ENCODE measurements at places on chromosomes 16 and 17.

- no peak for DNase-seq
These were observed 32.3 kb downstream of the PECAM1 start for GRCh38 chr17:64358261-64358788.

GRCh38 chr17:65774787-65775186, 213.3 kb upstream of the AXIN2 start:
- DNase-seq: no peak

- no peak for DNase-seq
These were observed 75.1 kb downstream of the CYTH1 start for GRCh38 chr17:78707016-78707415.

DNA sequence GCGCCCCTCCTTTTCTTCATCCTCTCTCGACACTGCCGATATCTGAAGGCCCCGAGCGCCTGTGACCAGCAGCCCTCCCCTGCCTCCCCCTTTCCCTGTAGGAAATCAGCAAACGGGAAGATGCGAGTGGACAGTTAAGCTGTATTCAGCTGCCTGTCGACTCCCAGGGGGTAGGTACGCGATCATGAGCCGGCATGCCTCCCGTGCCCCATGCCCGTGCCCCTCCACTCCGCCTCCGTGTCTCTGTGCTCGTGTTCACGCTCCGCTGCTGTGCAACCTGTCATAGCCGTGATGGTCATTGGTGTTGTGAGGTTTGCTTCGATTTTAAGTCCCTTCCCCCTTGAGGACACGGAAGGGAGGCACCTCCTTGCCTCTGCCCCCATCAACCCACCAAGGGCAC, 34.4 kb downstream of the CACNA1G start:
- no peak for DNase-seq

DNA sequence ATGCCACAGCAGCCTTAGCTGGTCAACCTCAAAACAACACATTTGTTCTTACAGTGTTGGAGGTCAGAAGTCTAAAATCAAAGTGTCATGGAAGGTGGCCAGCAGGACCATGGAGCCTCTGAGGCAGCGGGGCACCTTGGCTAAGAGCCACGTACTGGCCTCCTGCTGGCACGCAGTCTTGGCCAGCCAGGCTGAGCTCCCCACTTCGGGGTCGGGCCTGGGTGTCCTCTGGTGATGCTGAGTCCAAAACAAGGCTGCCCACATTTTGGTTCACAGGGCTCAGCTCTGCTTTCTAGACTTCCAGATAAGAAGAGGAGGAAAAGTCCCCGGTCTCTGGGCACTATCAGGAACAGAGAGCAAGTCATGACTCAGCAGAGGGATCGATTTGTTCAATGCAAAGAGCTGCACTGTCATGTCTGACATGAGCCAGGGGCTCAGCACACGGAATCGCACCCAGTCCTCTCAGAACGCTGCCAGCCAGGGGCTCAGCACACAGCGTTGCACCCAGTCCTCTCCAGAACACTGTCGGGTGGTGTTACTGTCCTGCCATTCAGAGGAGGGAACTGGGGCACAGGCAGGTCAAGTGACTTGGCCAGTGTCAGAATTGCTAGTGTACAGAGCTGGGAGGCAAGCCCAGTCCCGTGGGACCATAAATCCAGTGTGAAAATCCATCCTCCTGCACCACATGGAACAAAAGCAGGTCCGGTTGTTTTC, 2.5 kb downstream of the LGALS9 start:
- DNase-seq: no peak

DNA sequence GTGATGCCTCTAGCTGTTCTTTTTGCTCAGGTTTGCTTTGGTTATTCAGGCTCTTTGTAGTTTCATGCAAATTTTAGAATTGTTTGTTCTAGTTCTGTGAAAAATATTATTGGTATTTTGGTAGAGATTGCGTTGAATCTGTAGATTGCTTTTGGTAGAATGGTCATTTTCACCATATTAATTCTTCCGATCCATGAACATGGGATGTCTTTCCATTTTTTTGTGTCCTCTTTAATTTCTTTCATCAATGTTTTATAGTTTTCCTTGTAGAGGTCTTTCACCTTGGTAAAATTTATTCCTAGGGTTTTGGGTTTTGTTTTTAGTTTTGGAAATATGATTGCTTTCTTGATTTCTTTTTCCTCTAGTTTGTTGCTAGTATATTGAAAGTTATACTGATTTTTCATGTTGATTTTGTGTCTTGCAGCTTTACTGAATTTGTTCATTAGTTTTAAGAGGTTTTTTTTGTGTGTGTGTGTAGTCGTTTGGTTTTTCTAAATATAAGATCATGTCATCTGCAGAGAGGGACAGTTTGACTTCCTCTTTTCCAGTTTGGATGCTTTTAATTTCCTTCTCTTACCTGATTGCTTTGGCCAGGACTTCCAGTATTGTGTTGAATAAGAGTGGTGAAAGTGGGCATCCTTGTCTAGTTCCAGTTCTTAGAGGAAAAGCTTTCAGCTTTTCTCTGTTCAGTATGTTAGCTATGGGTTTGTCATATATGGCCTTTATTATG, 42.4 kb downstream of the NSRP1 start:
- DNase-seq: no peak

GRCh38 chr17:28756049-28756804, 12.4 kb downstream of the TRAF4 start:
- no peak for DNase-seq

- peak; percentile 1 for DNase-seq
These were observed 356.3 kb upstream of the SOX9 start for GRCh38 chr17:71764505-71764904.

GRCh38 chr17:47803751-47804150, 17.8 kb downstream of the OSBPL7 start:
- no peak for DNase-seq

- DNase-seq: peak; percentile 59
These were observed 112.4 kb downstream of the SPECC1 start for GRCh38 chr17:20121359-20122253.

- no peak for DNase-seq
These were observed 42.2 kb upstream of the INTS2 start for GRCh38 chr17:61970030-61970429.

DNA sequence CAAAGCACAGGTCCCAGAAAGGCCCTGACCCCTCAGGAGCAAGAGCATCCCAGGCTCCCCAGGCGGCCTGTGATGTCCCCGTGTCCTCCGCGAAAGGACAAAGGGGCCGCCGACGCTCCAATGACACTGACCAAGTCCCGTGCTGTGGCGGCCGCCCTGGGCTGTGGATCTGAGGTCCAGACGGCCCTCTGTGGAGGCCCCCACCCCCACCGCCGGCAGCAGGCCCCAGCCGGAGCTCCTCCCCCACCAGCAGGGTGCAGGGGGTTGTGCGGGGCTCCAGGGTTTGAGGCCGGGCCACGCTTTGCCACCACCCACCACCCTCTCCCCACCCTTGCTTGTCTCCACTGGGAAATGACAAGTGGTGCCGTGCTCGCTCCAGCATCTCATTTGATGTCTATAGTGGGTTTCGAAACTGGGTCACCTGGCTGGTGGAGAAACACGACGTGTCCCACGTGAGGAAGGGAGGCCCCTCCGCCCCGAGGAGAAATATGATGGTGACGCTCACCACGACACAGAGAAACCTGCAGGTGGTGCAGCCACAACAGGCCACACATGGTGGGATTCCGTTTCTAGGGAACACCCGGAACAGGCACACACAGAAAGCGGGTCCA, 31.2 kb upstream of the ZNF469 start:
- DNase-seq: no peak

DNA sequence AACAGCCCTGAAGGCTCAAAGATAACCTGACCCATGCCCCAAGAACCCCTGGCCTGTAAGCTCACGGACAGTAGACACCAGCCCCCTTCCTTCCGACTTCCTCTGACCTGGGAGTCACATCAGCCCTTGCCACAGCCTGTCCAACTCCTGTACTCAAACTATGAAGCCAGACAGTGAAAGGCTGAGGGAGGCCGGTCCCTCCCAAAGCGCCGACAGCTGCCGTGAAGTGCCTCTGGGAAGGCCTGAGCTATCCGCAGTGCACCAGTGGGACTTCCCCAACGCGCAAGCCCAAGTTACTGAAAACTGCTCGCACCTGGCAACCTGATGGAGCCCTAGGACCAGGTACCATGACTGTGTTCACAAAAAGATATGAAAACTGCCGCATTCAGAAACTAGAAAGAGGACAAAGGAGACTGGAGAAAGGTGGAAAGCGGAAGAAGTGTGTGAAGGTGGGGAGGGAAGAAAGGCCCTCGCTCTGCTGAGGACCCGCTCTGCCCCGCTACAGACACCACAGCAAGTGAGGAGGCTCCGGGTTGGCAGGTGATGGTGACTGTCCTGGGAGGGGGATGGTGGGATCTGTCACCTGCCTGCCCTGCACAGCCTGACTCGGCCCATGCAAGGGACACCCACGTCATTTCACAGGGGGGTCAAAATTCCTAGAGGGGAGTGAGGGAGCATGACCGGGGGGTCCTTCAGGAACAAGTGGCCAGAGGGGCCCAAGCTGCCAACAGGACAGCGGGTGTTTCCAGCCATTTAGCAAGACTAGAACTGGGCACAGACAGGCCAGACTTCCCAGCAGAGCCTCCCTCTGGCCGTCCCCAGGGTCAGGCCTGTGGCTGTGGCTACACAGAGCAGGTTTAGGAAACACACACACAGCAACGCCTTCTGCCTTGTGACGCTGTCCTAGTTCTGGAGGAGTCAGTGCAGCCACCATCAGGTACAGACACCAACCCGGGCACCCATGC, 13.1 kb upstream of the TRAP1 start:
- DNase-seq: no peak

DNA sequence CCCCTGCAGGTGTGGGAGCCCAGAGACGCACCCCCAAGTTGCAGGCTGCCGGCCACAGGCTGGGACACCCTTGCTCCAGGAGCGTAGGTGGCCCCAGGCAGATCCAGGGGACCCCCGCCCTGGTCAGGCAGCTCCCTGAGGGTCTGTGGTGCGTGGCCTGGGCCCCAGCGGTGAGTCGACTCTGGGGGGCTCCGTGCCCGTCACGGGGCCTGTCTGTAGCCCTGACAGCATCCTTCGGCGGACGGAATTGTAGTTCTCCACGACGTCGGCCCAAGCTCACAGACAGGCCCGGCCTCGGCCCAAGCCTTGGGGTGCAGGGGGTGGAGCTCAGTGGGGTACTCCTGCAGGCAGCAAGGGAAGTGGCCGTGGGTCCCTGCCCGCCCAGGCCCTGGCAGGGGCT, 82.9 kb downstream of the LMF1 start:
- no peak for DNase-seq

DNA sequence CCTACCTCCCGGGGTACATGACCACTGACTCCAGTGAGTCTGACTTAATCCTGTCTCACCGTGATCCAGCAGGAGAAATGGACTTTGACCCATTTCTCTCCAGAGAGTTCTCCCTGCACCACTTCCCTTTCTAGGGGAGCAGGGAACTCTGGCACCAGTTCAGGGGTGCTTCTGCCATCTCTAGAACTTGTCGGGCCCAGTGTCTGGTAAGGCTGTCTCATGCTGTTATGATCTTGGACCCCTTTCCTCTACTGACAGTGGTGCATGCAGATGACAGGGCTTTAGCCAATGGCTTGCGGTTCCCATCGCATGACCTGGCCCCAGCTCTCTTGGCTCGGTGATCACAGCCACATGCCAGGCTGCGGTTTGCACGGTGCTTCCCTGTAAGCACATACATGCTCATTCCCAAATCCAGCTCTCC, 62.0 kb downstream of the SLC39A11 start:
- no peak for DNase-seq

DNA sequence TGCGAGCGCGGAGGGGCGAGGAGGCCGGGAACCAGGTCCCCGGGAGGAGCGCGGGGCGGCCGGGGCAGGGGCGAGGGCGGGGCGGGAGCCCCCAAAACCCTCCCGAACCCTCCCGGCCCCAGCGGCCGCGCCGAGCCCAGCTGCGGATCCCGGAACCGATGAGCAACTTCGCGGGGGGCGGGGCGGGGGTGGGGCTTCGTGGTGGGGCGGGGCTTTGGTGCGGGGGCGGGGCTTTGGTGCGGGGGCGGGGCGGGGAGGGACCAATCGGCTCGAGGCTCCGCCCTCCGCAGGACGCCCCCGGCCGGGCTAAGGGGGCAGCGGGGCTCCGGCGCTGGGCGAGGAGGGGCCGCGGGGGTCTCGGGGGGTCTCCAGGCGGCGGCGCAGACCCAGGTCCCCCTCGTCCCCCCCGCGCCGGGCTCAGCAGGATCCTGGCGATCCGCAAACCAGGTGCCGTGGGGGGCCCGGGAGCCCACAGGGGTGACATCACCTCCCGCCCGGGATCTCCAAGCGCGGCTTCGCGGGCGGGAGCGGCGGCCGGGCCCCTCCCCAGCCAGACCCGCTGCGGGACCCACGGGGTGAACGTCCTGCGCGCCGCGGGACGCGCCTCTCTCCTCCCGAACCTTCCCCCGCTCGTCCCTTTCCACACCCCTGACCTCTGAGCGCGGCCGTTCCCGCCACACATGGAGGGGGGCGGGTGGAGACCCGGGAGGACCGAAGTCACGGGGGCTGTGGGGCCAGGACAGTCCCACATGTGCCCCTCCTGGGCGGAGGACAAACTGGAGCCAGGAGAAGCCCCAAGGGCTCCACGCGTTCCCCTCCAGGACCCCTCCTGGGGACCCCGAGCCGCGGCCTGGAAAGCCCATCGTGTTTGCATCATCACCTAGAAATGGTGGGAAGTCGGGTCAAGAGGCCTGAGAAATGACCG, at the start of gene ABR:
ABR (minus strand) TSS at position 164 of the 925 bp plus-strand sequence. CDS start 254 bp downstream, outside the sequence.
- peak; percentile 39 for DNase-seq

- no peak for DNase-seq
These were observed 35.8 kb downstream of the ZDHHC7 start for GRCh38 chr16:84975522-84975921.

- DNase-seq: no peak
These were observed 52.7 kb upstream of the KSR1 start for GRCh38 chr17:27403480-27404005.

DNA sequence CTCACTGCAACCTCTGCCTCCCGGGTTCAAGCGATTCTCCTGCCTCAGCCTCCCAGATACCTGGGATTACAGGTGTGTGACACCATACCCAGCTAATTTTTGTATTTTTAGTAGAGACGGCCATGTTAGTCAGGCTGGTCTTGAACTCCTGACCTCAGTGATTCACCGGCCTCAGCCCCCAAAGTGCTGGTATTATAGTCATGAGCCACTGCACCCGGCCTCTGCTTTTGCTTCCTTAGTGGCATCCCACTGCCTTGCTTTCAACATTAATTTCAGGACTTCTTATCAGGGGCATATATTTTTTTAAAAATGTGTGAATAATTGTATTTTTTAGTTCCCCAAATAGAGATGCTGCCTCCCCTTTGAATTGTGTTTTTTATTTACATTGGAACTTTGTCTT, 98.8 kb downstream of the SYCE1L start:
- no peak for DNase-seq

DNA sequence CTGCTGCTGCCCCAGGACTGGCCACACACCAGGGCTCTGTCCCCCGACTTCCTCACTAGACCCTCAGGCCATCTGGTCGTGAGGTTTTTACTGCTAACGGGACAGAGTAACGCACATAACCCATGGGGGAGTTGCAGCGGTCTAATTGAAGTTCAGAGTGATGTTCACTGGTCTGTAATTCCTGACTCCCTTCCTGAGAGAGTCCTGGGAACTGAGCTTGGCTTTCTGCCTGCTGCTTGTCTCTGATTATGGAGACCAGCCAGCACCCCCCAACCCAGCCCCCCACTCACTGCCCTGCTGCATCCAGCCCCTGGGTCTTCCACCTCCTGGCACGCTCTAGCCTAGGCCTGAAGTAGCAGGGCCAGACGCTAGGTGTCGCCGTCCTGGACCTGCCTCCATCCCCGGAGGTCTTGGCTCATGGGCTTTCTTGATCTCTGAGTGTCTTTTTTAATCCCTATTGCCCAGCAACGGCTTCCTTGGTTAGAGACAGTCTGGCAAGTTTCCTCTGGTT, 192.9 kb downstream of the CCDC182 start:
- no peak for DNase-seq
